ENCODE measurements at places on chromosomes 11 and 22.

DNA sequence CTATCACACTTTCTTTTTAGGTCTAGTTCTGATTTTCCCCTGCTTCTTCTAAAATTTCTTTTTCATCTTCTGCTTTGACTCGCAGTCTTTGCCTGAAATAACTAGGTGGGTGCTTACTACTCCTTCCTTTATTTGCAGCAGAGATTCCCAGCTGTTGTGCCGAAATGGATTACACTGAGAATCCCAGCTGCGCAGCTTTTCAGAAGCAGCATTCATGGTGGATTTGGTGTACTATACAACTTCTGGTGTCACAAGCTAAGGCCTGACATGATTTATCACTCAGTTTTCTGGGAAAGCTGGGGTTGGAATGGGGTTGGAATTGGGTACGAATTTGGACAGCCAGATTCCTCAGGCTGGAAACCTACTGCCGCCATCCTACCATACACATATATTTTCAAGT is 6.0 kb upstream of the XKR3 start:
- no peak for DNase-seq

DNA sequence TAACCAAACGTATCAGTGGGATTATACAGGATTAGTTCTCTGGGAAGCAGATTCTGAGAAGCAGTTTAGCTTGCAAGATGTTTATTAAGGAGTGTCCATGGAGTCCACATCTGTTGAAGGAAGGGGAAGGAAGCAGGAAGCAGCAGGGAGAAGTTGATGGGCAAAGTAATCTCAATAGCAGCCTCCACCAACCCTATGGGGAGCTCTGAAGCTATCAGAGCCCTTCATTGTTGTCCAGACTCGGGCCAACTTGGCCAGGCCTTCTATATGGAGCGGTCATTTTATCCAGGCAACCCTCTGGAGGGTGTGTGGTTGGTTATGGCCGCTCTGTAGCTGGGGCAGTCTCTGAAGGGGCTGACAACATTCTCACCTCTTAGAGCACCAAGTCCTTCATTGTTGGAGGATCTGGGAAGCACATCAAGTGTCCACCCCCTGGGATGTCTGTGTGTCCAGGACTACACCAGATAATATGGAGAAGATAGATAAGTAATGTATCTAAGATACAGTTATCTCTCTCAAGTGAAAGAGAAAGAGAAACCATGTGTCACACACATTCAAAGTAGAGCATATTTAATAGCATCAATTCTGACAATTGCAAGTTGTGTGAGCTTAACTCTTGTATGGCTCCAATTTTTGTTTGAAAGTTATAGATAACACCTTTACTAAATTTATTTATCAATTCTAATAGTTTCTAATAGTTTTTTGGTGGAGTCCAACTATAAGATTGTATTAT is 101.7 kb upstream of the TRIM77 start:
- DNase-seq, result no peak

- no peak for DNase-seq
Measured at GRCh38 chr22:37448516-37449127, 21.3 kb upstream of the ELFN2 start.

GRCh38 chr11:130725421-130726233 is 190.7 kb downstream of the SNX19 start:
- peak; percentile 4 for DNase-seq

- DNase-seq, result no peak
Measured at GRCh38 chr11:64790205-64791095, 12.1 kb upstream of the SF1 start.

DNA sequence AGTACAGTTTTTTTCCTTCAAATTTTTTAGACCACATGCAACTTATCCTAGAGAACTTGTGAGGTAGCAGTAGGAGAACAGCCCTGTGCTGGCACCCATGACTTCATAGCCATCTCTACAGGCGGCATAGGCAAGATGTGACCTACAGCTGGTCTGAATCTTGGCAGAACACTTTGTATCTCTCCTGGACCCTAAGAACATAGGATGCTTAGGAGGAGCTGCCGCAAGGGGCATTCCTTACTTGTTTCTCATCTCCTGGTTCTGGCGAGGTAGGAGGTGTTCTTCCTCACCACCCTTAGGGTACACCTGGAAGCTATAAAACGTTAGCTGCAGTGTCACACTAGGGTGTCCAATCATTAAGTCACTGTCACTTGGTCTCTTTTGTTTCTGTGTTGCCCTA is 16.4 kb downstream of the CWC15 start:
- DNase-seq, result no peak

DNA sequence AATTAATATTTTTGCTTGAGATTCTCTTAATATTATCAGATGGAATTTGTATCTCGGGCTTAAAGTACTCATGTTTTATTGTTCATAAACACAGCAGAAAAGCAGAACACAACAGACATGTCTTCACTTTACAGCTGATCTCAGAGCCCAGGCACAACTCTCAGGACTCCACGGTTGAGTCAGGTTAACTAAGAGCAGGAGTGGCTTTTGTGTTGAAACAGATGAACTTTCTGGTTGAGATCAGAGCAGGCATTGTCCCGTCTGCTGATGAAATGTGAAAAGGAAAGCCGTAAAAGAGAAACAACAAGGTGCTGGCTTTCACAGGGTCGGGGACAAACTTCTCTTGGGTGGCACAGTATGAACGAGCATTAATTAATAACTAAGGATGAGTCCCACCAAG is 49.0 kb downstream of the JHY start:
- no peak for DNase-seq

GRCh38 chr22:48511211-48511610 is 1316.5 kb downstream of the BRD1 start:
- DNase-seq, result no peak

GRCh38 chr11:121964591-121964990 is 151.4 kb downstream of the BLID start:
- DNase-seq, result no peak

DNA sequence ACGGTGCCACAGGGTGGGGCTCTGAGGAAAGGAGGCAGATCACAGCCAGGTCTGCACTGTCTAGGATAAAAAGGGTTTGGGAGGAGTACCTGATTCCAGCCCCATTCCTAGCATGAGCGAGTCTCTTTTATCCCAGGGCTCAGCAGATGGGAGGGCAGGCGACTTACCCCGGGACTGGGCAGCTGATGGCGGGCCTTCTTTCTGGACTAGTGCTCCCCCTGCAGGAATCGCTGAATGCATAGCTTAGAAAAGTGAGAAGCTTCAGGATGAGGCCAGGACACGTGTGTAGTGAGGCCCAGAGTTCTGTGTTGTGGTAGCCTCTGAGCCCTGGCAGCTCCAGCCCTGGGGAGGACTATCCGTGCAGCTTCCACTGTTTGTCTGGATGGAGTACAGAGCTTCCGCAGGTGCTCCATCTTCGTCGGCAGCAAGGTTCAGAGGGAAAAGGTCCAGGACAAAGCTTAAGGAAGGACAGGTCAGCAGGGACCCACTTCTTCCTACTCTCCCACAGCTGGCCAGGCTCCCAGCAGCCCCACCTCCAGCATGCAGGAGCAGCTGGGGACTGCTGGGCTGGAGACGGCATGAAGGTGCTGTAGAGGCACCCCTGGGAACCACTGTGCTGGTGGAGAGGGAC is 30.4 kb downstream of the COMMD9 start:
- DNase-seq, result peak; percentile 43

GRCh38 chr11:3073029-3073435 is 15.8 kb upstream of the CARS1 start:
- no peak for DNase-seq

Data from MM.1S (cell line).